NB4 (cell line): ENCODE measurements at places on chromosomes 1 and 21.
A peak's percentile ranks its signal among the peaks of the same experiment; 100 is the strongest.

GRCh38 chr1:43238991-43239469, 30.8 kb upstream of the TMEM125 start:
- no peak for DNase-seq

DNA sequence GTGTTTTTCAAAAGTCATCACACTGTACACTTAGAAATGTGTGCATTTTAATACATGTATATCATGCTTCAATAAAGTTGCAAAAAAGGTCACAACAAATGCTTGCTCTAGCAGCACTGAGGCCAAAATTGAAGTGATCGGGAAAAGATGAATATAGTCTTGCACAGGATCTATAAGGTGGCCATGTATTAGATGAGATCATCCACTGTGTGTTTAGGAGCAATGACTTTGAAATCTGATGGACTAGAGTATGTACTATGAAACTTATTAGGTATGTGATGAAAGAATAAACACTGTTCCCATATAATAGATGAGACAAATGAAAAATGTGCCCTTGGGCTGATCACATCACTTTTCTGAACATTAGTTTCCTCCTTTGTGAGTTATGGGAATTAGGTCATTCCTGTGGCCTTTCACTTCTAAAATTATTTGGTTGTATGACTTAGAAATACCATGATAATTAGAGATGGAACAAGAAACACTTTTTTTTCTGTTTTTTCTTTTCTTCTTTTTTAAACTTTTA, 984.6 kb downstream of the ADGRL2 start:
- DNase-seq: no peak

- no peak for DNase-seq
Measured at GRCh38 chr21:34110594-34111202, 37.3 kb downstream of the MRPS6 start.

DNA sequence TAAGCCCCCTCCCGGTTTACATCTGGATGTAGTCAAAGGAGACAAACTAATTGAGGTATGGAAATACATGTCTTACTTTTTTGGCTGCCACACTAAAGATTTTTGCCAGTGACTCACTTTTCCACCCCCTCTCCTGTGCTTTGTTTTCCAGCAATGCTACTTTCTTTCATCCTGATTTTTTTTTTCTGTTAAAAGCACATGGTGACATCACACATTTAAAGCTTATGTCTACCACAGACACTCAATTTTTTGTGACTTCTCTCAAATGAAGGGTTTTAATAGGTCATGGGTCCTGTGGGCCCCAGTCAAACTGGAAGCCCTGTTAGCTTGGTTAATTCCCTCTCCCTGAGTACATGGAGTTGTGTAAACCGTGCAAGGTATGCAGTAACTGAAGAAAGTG, 2.2 kb downstream of the PPP1R8 start:
- no peak for DNase-seq

DNA sequence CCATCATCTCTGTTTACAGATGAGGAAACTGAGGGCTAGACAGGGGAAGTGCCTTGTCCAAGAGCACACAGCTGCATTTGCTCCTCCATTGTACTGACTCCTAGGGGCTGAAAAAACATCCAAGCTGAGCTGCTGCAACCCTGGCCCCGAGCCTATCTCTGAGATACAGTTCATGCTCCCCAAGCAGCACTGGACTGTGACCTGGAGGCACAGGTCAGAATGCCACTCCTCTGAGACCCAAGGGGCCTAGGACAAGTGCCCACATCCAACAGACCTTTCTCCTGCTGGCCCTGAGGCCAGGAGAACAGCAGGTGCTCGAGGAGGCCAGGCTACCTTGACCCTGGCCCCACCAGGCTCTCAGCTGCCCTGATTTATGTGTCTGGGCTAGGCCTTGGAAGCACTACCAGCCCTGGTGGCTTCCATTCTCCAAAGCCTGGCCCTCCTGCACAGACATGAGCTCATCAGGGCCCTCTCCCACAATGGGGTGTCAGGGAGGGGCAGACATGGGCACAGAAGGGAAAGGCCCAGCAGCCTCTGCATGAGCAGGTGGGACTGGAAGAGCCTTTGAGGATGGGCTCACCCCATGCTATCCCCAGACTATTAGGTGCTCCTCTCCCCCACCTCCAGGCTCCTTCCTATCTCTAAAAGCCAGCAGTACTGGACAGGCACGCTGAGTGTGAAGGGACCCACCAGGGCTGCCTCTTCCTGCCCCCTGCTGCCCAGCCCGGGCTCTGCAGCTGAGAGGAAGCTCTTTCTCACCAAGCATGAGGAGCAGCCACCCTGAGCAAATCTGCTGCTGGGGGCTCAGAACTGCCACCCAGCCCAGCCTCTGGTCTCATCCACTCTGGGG, 18.8 kb downstream of the ADGRB2 start:
- peak; percentile 67 for DNase-seq

DNA sequence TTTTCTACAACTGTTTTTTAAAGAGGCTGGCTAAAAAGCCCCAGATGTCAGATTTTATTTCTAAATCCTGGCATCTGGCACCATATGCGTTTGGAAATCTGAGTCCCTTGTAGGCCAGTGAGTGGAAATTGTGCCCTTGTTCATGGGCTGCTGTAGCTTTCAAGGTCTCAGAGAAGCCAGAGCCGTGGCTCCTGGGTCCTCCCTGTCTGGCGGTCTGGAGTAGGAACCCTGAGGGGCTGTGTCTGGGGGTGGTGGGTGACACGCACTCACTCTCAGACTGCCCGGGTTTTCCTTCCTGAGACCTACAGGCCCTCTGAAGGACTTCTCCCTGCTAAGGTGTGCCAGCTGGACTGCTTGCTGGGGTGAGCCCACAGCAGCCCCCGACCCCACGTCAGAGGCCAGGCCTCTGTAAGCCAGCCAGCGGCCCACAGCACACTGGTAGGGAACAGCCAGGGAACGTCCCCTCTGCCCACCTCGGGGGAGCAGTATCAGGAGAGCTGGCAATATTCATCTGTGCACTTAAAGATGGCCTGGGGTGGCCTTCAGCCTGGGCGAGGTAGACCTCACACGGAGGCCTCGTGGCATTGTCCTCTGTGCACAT, 151.5 kb downstream of the PEX14 start:
- DNase-seq: no peak

- no peak for DNase-seq
Measured at GRCh38 chr1:155890251-155890650, 20.9 kb downstream of the RIT1 start.

DNA sequence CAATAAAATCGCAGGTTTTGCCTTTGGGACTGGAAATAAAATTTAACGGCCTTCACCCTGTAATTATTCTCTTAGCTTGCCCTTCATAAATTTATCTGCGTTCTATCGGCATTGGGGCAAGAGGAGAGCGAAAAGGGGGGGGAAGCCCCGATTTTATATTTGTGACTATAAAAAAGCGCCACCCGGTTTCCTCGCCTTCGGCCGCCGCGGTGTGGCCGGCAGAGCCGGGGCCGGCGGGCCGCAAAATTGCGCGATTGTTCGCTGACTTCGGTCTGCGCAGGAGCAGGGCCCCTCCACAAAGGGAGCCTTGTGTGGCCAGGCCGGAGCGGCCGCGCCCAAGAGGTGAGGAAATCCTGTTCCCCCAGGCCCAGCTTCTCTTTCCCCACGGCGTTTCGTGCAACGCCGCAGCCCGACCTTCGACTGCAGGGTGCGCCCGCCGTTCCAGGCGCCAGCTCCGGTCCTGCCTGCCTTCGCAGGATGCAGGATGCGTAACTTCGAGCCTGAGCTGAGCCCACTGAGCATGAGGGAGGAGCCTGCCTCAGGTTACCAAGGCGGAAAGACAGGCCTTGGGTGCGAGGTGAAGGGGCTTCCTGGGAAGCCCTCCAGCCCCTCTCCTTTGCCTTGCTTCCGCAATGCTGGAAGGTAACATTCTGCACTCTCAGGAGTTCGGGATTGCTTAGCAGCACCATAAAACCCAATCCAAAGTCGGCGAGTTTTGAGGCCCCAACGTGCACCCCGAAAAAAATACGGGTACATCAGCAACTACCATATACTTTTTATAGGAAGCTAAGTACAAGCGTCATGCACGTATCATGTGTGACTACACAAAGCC, 4.9 kb upstream of the TBX15 start:
- no peak for DNase-seq

DNA sequence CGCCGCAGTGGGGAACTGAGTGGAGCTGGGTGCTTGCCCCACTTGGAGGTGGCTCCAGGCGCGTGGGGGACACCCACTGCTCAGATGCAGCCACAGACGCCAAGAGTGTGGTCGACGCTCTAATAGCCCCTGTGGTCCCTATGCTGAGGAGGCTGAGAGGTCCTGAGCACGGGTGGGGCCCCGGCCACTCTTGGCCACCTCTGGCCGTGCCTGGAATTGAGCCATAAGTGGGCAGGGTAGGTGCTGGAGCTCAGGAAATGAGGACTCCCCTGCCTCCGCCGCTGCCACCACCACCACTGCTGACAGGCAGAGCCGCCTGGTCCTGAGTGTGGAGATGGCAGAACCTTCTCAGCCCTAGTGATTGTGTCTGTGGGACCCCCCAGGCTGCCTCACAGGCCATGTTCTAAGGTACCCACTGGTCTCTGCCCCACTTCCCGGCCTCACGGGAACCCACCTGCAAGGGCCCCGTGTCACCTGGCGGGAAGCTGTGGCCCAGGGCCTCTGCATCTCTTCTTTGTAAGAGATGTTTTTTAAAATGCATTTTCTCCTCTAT, 34.6 kb upstream of the DIP2A start:
- DNase-seq: no peak

DNA sequence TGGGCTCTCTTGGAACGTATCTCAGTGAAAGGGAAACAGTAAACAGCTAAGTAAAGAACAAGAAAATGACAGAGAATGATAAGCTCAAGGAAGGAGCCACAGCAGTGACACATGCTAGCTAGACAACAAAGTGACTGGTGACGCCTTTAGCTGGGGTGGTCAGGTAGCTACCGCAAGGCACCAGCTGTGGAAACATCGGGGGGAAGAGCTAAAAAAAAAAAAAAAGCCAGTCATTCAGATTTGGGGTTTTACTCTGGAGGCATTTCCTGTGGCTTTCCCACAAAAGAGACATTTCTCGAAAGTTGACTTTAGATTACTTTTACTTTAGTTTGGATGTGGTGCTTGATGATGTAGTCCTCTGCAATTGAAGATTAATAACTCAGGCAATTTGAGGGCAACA, 2.1 kb downstream of the FHAD1 start:
- no peak for DNase-seq

DNA sequence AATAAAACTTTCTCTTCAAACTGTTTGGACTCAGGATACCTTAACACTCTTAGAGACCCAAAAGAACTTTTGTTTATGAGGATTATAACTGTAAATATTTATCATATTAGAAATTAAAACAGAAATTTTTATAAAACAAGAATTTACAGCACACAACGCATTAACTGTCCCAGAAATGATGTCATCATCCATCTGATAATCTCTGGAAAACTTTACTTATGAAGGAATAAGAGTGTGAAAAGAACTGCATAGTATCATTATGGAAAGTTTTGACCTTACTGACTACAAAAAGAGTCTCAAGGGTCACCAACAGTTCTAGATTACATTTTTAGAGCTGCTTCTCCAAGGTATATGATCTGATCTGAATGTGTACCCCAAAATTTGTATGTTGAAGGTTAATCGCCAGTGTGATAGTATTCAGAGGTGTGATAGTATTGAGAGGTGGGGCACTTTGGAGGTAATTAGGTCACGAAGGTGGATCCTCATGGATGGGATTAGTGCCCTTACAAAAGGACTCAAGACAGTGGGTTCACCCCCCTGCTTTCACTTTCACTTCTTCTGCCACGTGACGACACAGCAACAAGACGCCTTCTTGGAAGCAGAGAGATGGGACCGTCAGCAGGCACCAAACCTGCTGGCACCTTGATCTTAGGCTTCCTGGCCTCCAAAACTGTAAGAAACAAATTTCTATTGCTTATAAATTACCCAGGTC, 95.7 kb upstream of the NR5A2 start:
- peak; percentile 84 for DNase-seq

- peak; percentile 82 for DNase-seq
Measured at GRCh38 chr1:211259638-211260126, 516 bp downstream of the RCOR3 start.

GRCh38 chr21:32306021-32306780, 7.5 kb downstream of the MRAP start:
- peak; percentile 7 for DNase-seq

DNA sequence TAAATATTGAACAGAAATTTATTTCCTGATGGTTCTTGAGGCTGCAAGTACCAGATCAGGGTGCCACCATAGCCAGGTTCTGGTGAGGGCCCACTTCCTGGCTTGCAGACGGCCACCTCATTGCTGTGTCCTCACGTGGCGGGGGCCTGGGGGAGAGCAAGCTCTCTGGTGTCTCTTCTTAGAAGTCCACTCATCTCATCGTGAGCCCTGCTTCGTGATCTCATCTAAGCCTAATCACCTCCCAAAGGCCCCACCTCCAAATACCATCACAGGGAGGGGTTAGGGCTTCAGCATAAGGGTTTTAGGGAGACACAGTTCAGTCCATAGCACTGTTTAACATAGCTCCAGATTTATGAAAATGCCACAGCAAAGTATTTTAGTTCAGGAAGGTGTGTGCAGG, 119.7 kb downstream of the PRDM2 start:
- DNase-seq: no peak

DNA sequence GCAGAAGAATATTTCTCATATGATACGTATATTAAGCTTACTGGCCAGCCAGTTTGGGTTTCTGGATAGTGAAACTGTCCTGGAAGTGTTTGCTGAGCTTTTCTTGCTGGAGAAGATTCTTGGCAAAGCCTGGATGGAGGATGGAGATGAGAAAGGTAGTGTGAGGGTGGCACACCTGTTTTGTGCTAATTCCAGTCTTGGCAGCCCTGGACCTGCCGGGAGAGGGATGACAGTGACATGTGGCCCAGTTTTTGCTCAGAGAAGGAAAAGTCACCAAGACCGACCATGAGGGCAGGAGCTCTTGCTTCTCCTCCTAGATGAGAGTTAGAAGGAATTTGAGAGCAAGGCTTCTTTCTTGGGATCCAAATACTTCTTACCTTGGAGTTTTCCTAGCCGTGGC, 34.1 kb downstream of the DOP1B start:
- no peak for DNase-seq

GRCh38 chr21:43193651-43194302, 25.0 kb downstream of the CRYAA start:
- DNase-seq: peak; percentile 77

GRCh38 chr1:199590708-199591107, 436.8 kb upstream of the NR5A2 start:
- no peak for DNase-seq

- DNase-seq: no peak
Measured at GRCh38 chr21:45335151-45335760, 47.6 kb upstream of the POFUT2 start.

- peak; percentile 39 for DNase-seq
Measured at GRCh38 chr1:224774378-224774777, 155.1 kb upstream of the DNAH14 start.

GRCh38 chr1:30274976-30275621, 448.3 kb downstream of the MATN1 start:
- no peak for DNase-seq

DNA sequence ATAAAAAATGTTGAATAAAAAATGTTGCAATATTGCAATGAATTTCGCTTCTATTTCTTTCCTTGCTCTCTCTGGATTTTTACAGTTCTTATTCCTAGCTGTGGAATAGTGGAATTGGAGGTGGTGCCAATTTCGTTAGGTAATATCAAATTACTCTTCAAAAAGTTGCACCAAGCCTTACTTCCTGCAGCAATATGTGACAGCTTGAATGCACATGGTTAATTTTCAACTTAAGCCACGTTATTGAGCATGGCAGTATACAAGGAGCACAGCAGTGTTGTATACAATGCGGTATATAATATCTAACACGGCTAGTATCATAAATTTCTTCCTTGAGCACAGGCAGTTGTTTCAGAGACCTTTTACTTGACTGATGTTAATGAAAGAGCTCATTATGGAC, 152.5 kb downstream of the NOS1AP start:
- DNase-seq: no peak
